ENCODE measurements at places on chromosomes 2 and 18. TPM values are rescaled to one million over a fixed set of nuclear protein-coding genes. Genes with fewer than 3 reads are reported as not detected.

DNA sequence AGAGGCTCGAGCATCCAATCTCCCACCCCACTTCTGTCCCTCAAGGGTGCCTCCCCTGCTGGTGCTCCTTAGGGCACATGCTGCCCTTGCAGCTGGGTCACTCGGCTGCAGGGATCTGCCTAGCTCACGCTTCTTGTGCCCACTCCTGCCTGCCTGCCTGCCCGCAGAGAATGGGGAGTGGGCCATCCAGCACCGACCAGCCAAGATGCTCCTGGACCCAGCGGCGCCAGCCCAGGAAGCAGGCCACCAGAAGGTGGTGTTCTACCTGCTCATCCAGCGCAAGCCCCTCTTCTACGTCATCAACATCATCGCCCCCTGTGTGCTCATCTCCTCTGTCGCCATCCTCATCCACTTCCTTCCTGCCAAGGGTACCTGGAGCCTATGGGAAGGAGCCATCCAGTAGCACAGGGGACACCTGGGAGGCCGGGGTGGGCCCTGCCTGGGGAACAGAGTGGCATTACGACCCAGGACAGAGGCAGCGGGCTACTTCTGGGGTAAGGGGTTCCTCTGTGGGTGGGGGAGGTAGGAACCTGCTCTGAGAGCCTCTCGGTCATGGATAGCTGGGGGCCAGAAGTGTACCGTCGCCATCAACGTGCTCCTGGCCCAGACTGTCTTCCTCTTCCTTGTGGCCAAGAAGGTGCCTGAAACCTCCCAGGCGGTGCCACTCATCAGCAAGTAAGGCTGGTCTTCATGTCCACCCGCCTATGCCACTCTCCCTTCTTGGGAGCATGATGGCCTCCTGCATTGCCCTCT, 3.4 kb downstream of the CHRNG start:
- H3K4me1 ChIP-seq: no peaks in the 10 kb centered on the region
- H3K27me3 ChIP-seq: no peaks in the 10 kb centered on the region
- H3K4me3 ChIP-seq: no peak overlapping the region
- H3K27ac ChIP-seq: no peak overlapping the region
- peaks cover 5% of the 10 kb centered on the region for H3K36me3 ChIP-seq

DNA sequence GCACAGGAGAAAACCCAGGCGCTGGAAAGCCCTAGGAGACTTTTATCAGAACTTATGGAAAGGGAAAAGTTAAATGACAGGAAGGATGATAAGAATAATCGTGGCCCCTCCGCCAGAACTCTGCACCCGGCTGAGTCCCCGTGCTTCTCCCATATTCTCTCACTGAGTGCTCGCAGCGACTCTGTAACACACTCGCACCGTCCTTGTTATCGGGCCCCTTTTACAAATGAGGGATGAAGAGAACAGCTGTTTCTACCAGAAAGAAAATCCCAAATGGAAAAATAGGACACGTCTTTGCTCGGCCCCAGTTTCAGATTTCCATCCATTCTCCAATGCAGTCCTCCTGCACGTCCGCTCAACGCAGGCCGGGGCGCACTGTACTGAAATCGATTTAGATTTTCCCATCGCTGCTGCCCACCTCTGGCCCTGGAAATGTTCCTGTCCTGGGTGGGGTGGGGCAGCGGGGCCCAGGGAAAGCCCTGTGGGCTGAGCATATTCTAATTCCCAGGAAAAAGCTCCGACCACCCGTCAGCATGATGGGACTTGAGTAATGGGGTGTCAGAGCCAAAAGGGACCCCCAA, 66.4 kb downstream of the KCNF1 start:
- no peak overlapping the region for H3K27ac ChIP-seq
- H3K36me3 ChIP-seq: no peaks in the 10 kb centered on the region
- H3K27me3 ChIP-seq: no peaks in the 10 kb centered on the region
- peaks cover 65% of the 10 kb centered on the region for H3K4me1 ChIP-seq
- H3K4me3 ChIP-seq: no peak overlapping the region

CFAP65 gene
- 5.8 TPM for polyA plus RNA-seq

DYNAP gene
- not detected for polyA plus RNA-seq

DNA sequence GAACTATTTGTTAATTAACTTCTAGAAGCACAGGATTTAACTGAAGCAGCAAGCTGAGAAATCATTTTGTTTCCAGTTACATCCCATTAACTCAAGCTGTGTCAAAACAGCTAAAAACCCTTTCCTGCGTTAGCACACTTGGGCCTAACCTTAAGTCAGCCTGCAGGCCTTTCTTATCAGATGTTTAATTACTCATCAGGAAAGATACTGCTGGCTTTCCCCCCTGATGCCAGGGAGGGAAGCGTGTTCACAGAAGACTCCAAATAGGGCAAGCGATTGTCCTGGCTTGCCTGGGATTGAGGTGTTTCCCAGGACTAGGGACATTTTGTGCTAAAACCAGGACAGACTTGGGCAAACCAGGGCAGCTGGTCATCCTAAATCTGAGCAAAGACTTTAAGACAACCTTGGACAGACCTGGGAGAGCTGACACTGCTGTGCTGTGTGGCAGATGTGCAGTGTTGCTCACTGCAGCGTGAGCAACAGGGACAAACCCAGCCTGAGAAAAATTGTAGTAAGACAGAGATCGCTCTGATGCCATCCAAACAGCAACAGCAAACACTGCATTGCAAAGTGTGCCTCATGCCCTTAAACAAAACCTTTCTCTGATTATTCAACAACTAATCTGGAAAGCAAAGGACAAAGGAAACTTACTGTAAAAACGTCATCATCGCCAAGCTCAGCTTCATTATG, 100.9 kb downstream of the SPRED2 start:
- no peaks in the 10 kb centered on the region for H3K27me3 ChIP-seq
- DNase-seq: no peak
- H3K27ac ChIP-seq: no peak overlapping the region
- H3K36me3 ChIP-seq: peaks cover 8% of the 10 kb centered on the region
- no peaks in the 10 kb centered on the region for H3K4me1 ChIP-seq

MSTN gene
- polyA plus RNA-seq: 0.37 TPM

GRCh38 chr2:125745514-125745913, 910.4 kb upstream of the GYPC start:
- DNase-seq: peak; percentile 61
- H3K27ac ChIP-seq: no peak overlapping the region
- H3K4me3 ChIP-seq: no peak overlapping the region
- no peaks in the 10 kb centered on the region for H3K36me3 ChIP-seq
- H3K27me3 ChIP-seq: no peaks in the 10 kb centered on the region

- no peaks in the 10 kb centered on the region for H3K36me3 ChIP-seq
- DNase-seq: no peak
- no peak overlapping the region for H3K27ac ChIP-seq
- H3K27me3 ChIP-seq: no peaks in the 10 kb centered on the region
- H3K4me3 ChIP-seq: no peak overlapping the region
- no peaks in the 10 kb centered on the region for H3K4me1 ChIP-seq
Observed at GRCh38 chr2:31032475-31032874, 105.8 kb downstream of the GALNT14 start.

ERBB4 gene
- 0.41 TPM for polyA plus RNA-seq

- DNase-seq: no peak
- no peak overlapping the region for H3K4me3 ChIP-seq
- H3K36me3 ChIP-seq: no peaks in the 10 kb centered on the region
- no peaks in the 10 kb centered on the region for H3K27me3 ChIP-seq
Observed at GRCh38 chr2:55461679-55462078, 42.0 kb upstream of the CCDC88A start.

PKDCC gene
- 98.3 TPM for polyA plus RNA-seq

- H3K27ac ChIP-seq: no peak overlapping the region
- no peaks in the 10 kb centered on the region for H3K27me3 ChIP-seq
- H3K4me1 ChIP-seq: no peaks in the 10 kb centered on the region
- H3K4me3 ChIP-seq: no peak overlapping the region
- no peak for DNase-seq
Observed at GRCh38 chr18:5286525-5286924, 9.0 kb downstream of the ZBTB14 start.

GRCh38 chr18:3454365-3455089, 4.6 kb downstream of the TGIF1 start:
- DNase-seq: peak; percentile 79
- H3K4me3 ChIP-seq: no peak overlapping the region
- no peaks in the 10 kb centered on the region for H3K27me3 ChIP-seq

CYP27C1 gene
- 0.04 TPM for polyA plus RNA-seq

DNA sequence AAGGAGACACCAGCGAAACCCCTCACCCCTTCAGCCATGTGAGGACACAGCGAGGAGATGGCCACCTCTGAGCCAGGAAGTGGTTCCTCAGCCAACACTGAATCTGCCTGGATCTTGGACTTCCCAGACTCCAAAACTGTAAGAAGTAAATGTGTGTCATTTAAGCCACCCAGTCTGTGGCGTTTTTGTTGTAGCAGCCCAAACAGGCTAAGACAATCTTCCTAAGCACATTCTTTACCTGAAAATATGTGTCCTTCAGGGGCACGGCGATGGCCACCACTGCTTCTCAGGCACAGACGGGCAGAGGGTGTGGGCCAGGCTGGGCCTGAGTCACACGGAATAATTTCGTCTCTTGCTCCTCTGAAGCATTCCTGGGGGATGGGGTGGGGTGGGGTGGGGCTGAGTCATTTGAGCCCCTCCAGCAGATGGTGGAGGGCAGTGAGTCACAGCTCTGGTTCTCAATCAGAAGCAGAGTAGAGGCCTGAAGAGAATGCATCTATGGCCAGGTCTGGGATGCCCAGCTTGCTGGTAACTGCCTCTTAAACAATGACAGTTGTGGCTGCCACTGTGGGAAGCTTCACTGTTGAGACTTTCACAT, 142.4 kb downstream of the CAPN13 start:
- no peaks in the 10 kb centered on the region for H3K4me1 ChIP-seq
- H3K27me3 ChIP-seq: no peaks in the 10 kb centered on the region
- no peaks in the 10 kb centered on the region for H3K36me3 ChIP-seq
- H3K27ac ChIP-seq: no peak overlapping the region

DNA sequence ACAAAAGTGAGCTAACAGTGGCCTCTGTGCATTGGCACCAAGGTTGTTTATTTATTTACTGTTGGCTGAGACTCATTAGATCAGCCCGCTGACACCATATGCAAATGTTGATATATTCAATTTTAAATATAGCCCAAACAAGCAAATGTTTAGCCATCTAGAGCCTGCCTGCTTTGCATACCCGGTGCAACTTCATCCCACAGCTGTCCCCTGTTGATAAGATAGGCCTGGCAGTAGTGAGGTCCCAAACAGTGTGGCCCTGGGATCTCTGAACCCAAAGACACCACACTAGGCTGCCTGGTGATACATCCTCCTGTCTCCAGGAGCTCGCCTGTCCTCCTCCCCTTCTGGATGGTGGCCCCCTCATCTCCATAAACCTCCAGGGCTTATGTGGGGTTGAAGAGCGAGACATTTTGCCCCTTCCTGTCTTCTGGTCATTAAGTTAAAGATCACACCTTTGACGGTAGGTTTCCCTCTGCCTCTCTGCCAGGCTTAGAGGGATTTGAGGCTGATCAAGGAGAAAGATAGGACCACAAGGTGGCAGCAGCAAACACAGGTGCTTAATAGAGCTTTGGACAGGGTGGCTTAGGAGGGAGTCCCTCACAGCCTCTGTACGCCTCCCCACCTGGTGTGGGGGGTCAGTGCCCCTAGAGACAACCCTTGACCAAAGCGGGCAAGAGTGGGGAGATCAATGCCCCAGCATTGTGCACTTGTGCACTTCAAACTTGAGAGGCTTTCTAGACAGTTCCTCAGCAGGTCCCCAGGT, 23.7 kb upstream of the MYO5B start:
- no peaks in the 10 kb centered on the region for H3K4me1 ChIP-seq
- DNase-seq: no peak
- H3K36me3 ChIP-seq: no peaks in the 10 kb centered on the region
- H3K27me3 ChIP-seq: no peaks in the 10 kb centered on the region
- H3K27ac ChIP-seq: no peak overlapping the region
- no peak overlapping the region for H3K4me3 ChIP-seq

GRCh38 chr2:155502766-155503165, 804.3 kb downstream of the KCNJ3 start:
- DNase-seq: no peak
- no peak overlapping the region for H3K4me3 ChIP-seq
- no peaks in the 10 kb centered on the region for H3K36me3 ChIP-seq
- no peaks in the 10 kb centered on the region for H3K4me1 ChIP-seq

GRCh38 chr2:19932928-19933327, 31.1 kb upstream of the TTC32 start:
- H3K27ac ChIP-seq: peak overlapping the region; percentile 21
- no peak overlapping the region for H3K4me3 ChIP-seq
- no peaks in the 10 kb centered on the region for H3K27me3 ChIP-seq
- no peak for DNase-seq
- peaks cover 8% of the 10 kb centered on the region for H3K36me3 ChIP-seq

XIRP2 gene
- 0.14 TPM for polyA plus RNA-seq

OR6B2 gene
- not detected for polyA plus RNA-seq

ZNF892 gene
- 0.24 TPM for polyA plus RNA-seq

- H3K4me3 ChIP-seq: no peak overlapping the region
- H3K27ac ChIP-seq: no peak overlapping the region
- H3K36me3 ChIP-seq: no peaks in the 10 kb centered on the region
Observed at GRCh38 chr2:196827356-196827755, 18.2 kb upstream of the C2orf66 start.

DNA sequence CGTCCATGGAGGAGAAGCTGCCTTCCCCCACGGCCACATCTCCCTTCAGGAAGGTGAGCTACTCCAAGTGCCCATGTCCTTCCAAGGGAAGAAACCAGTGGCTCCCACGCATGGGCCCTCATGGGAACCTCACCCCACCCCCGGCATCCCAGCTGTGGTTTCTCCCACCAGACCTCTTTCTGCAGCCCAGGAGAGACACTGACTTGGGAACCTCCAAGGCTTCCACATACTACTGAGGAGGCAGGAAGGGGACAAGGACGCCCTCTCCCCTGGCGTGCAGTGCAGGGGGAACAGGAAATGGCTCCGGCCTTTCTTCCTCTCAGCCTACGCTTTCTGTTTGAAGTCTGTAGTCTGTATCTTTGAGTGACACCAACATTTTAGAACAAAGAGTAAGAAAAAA, 104.5 kb upstream of the EPC2 start:
- H3K4me1 ChIP-seq: no peaks in the 10 kb centered on the region
- no peaks in the 10 kb centered on the region for H3K36me3 ChIP-seq
- H3K27ac ChIP-seq: no peak overlapping the region
- no peak for DNase-seq

DNA sequence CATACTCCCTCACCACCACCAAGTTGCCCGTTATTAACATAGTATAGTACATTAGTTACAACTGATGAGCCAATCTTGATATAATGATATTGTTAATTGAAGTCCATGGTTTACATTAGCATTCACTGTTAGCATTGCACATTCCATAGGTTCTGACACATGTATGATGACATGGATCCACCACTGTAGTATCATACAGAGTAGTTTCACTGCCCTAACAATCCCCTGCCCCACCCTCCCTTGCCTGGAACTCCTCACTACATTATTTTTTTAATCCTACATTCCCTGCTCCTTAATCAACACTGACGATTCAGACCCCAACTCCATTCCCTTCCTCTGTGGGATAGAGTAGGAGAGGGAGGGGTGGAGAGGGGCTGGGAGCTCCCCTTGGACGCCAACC, 20.2 kb upstream of the ST3GAL5 start:
- H3K27me3 ChIP-seq: no peaks in the 10 kb centered on the region
- no peak overlapping the region for H3K27ac ChIP-seq
- H3K4me3 ChIP-seq: no peak overlapping the region
- no peaks in the 10 kb centered on the region for H3K36me3 ChIP-seq
- H3K4me1 ChIP-seq: peaks cover 5% of the 10 kb centered on the region
- no peak for DNase-seq
